Activated T-cell treated with anti-CD3 and anti-CD28 coated beads for 48 hours (primary cell): ENCODE measurements at places on chromosomes 1 and 21.

DNA sequence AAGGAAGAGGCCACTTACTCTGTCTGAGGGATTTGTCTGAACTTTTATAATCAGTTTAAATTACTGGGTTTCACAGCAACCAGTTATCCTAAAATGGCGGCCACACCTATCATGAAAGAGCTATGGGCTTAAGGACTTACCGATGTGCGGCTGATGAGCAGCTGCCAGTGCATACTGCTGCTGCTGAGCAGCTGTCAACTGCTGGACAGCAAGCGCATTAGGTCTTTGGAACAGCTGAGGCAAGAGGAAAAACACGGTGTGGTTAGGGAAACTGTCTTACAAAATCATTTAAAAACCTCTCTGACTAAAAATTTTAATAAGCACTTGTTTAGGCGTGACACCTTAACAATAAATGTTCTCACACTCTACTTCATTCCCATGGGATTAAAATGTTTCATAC lies 72.6 kb upstream of the SDC3 start:
- DNase-seq = no peak

DNA sequence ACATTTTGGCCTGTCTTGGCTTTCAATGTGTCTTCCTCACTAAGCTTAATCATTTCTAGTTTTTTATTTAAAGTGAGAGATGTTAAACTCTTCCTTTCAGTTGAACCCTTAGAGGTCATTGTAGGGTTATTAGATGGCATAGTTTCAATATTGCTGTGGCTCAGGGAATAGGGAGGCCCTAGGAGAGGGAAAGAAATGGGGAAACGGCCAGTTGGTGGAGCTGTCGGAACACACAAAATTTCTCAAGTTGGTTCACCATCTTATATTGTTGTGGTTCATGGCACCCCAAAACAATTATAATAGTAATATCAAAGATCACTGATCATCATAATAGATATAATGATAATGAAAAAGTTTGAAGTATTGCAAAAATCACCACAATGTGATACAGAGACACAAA lies 31.4 kb upstream of the KAZN start:
- DNase-seq = no peak

DNA sequence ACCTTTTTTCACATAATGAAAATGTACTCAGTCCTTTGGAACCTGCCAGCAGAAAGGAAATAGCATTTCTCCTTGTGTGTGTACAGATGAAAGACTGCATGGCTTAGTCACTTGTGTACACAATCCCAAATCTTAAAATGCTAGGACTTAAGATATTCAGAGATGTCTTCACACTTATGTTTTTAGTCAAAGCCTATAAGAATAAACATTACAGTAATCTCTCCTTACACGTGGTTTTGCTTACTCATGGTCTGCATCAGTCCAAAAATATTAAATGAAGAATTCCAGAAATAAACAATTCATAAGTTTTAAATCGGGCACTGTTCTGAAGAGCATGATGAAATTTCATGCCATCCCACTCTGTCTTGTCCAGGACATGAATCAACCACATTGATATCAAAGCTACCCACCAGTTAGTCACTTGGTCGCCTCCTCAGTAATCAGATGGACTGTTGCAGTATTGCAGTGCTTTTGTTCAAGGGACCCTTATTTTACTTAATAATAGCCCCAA lies 75.7 kb upstream of the RRP15 start:
- no peak for DNase-seq

GRCh38 chr1:76136894-76137293 lies 62.3 kb downstream of the ST6GALNAC3 start:
- DNase-seq = no peak

DNA sequence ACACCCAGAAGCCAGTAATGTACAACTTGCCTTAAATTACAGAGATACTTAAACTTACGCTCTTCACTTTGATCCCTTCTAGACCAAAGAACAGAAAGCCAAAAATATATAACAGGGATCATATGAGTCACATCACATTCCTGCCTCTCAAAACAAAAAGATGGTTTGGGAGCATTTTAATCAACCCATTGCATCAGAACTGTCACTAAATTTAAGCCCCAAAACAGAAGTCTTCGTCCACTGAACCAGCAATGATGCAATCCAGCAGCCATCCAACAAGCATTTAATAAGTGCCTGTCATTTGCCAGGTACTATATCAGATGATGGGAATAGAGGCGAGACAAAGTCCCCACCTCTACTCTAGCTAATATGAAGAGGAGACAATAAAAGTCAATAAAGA lies 42.7 kb upstream of the GLIS1 start:
- no peak for DNase-seq

- DNase-seq = no peak
These were observed 42.5 kb downstream of the PRDM16 start for GRCh38 chr1:3111348-3112021.

- no peak for DNase-seq
These were observed 21.1 kb downstream of the MEGF6 start for GRCh38 chr1:3590139-3590763.

GRCh38 chr1:213968146-213968825 lies 19.5 kb upstream of the PROX1 start:
- no peak for DNase-seq

DNA sequence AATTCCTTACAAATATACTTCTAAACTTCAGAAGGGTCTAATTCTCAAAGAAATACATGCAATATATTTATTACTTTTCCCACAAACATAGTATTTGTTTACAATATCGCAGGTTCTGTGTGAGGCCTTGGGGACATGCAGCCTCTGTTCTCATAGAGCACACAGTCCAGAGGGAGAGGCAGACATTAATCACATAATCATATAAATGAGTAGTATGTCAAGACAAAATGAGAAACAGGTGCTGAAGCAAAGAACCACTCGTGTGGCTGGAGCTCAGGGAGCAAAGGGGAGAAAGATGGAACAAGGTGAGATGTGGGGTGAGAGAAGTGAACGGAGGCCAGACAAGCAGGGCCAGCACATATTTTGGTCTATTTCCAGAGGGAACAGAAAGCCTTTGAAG lies 26.4 kb upstream of the MAGI3 start:
- DNase-seq = no peak

GRCh38 chr1:236868625-236869467 lies 73.8 kb downstream of the MTR start:
- peak; percentile 34 for DNase-seq

DNA sequence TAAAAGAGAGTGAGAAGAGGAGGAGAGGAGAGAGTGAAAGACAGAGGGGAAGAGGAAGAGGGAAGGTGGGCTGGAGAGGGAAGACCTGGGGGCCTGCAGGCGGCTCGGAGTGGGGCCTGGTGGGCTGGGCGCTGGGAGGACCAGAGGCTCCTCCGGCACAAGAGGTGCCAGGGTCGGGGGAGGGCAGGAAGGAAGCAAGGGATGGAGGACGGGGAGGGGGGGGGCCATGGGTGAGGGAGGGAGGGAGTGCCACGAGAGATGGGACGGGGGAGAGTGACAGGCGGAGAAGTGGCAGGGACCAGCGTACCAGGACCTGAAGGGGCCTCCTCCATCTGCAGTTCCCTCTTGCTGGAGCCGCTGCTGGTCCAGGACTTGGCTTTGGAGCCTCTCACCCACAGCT lies 87.7 kb downstream of the CASZ1 start:
- no peak for DNase-seq

DNA sequence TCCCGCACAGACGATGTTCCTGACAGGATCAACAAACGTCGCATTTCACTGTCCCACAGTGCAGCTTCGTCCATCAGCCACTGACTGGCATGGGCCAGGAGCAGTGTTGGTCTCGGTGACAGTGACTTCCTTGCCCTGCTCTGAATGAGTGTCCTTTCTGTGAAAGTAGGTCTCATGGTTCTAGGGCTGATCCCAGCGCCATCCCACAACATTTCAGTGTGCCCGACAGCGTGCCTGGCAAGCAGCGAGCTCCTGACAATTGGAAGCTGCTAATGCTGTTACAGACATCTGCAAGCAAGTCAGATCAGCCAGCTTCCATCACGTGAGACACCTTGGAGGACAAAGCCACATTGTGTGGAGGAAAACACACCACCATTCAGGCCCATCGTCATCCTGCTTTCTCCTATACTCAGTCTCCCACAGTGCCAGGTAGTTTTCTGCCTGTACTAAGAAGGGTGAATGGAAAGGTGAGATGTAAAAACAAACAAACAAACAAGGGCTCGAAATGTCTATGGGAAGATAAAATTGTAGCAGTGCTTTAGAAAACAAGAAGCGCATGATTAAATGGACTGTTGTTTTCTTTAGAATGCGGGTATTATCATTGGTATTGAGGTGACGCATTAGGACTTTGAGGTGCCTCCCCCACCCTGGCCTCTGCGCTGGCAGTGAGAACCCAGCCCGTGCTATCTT lies 21.9 kb downstream of the ERRFI1 start:
- no peak for DNase-seq

DNA sequence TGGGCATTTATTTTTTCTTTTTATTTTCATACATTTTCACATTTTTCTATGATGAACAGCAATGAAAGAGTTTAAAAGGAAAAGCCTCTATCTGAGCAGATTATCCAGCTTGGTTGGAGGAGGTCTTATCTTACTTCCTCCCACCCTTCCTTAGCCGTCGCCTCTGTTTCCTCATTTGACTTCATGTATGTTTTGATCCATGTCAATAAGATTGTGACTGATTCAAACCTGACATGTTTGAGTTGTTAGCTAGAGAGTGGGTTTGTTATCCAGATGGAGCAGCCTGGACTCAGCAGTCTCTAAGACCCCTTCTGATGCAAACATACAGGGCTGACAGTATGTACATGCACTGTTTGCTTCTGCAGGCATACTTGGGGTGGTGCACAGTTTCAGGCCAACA lies 31.2 kb downstream of the MACO1 start:
- no peak for DNase-seq

DNA sequence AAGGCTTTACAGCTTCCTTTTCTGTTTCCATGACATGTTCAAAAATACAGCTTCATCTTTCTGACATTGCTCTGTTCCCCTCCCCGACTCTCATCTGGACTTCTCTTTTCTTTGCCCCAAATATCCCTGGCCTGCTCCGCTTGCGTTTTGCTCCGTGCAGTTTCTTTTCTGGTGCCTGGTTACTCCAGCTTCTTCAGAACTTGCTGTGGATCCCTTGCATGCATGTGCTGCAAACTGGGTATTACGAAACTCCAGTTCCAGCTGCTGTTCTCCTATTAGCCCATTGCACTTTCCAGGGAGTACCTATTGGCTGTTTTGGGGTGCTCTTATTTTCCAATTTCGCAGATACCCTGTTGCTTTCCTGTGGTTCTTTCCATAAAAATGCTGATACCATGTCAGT lies 9.9 kb upstream of the NDC1 start:
- no peak for DNase-seq

DNA sequence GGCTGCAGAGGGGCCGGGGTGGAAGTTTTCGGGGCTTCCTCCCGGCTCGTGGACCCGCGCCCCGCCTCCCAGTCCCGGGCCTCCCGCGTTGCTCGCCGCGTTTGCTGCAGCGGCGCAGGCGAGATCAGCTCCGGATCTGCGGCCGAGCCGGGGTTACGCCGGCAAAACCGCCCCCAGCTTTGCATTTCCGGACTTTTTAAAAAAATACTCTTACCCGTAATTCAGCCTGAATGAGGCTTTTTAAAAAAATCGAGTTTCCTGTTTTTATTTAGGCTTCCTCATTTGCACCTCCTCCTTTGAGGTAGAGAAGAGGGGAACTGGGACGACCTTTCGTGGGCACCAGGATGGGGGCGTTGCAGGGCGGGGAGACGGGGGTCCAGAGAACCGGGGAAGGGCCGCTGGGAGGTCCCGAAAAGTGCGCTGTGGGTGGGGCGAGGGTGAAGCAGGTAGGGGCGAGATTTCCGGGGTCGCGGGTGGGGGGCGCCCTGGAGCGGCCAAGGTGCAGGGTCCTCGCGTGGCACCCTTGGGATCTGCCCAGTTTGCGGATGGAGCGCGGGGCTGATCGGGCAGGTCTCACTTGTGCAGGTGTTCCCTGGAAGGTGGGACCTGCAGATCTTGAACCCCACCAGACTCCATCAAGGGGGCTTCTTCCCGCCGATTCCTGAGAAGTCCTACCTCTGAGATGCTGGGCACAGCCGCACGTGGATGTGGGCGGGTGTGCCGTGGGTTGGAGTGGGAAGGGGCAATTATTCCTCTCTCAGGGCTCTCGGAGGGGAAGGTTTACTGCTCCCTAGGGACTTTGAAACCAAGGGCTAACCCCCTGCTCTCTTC lies 1.1 kb downstream of the PIK3CD start:
- no peak for DNase-seq

DNA sequence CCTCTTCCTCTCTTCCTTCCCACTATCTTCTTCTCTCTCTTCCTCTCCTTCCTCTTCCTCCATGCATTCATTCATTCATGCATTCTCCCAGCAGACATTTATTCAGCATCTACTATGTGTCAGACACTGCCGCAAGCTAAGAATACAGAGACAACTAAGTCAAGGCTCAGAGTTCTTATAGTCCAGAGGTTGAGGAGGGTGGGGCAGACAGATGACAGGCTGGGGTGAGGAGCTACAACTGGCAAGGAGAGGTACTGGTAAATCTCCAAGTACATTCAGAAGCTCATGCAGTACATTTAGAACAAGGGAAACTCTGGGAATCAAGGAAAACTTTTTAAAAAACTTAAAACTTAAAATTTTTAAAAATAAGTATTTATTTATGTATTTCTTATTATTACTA lies 56.4 kb upstream of the FMOD start:
- no peak for DNase-seq

- DNase-seq = no peak
These were observed 76.6 kb upstream of the PPM1J start for GRCh38 chr1:112791723-112792104.

DNA sequence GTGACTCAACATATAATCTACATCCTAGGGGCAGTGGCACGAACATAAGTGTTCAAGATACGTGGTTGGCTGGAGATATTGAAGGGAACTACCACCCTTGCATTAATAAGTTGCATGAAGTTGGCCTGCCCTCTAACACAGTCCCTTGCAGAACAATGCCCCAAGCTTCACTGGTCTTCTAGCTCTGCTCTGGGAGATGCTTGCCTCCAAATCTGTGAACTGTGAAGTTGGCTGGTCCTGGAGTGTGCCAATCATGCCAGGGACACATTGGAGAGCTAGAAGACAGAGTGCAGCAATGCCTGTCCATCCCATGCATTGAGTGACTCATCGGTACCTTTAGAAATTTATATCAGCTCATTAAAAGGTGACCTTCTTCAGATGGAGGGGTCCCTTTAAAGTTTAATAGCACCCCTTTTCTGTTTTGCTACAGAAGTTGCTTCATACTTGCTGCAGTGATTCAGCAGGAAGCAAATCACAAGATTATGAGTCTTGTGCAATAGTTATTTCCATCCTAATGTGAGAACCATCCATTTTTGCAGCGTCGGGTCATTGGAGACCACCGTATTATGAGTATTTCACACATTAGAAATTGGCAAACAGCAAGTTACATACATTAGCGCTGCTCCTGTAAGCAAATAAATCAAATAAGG lies 55.2 kb upstream of the KAZN start:
- DNase-seq = no peak

- no peak for DNase-seq
These were observed 48.9 kb downstream of the NME7 start for GRCh38 chr1:169318536-169319244.

- no peak for DNase-seq
These were observed 28.3 kb downstream of the VANGL2 start for GRCh38 chr1:160428655-160429054.

GRCh38 chr1:61420909-61421835 lies 303.8 kb downstream of the TM2D1 start:
- no peak for DNase-seq
